ENCODE measurements at places on chromosomes 5 and 9.

DNA sequence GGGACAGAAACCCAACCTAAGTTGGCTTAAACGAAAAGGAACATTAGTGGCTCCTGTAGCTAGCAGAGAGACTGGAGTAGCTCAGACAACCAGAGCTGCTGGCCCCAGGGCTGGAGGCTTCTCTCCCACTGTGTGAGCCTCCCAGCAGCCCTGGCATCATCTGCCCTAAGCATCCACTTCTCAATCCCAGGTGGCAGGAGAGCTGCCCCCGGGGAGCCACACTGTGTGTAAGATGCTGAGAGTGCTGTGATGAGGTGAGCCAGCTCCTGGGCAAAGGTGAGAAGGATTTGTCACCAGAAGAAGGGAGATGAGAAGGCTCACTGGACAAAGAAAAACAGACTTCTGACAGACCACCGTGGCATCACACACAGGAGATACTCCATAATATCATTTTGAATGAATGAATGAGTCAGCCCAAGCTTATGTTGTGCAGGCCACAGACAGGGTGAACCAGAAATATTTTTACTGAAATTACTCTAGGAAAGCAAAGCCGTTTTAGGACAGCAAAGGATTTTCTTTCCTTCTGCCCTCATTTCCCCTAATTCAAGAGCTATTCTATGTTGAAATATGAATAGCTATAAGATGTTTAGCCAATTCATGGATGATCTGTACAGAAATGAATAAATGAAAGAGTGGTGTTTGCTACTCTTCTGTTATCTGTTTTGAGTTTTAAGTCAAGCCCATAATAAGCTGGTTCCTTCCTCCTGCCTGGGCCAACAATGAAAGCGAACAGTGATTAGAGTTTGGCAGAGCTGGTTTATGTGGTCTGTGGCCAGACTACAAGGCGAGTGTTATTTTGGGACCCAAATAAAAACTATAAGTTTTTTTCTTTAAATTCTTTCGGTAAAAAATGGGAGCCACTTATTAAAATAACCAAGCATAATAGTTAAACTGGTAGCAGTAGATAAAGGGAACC is 57.4 kb upstream of the ECM2 start:
- no peak for DNase-seq

DNA sequence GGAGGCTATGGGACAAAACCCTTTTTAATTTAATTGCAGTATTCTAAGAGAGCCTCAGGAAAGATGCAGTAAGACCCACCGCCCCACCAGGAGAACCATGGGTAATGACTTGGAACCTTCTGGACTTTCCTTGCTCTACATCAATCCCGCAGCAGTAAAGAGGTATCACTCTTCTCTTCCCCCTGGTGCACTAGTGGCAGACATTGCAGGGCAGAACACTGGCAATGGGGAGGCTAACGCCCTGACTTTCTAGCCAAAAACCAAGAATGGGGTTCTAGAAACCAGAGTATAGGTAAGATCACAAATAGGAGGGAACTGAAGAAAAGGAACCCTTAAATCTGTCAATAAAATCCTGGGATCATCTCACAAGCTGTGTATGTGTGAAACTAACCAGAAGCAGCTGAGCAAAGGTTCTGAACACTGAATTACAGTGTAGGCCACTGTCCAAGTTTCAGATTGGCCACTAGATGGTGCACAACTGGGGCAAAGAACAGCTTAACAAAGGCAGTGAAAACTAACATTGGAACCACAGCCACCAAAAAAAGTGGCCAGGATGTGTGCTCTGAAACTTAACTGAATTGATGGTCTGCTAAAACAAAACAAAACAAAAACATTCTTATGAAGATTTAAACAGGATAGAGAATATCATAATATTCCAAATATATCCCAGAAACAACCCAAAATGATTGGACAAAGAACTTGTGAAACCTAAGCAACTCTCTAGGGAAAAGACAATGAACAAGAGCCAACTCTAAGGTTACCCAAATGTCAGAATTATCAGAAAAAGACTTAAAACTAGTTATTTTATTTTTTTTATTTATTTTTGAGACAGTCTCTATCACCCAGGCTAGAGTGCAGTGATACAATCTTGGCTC is 6.6 kb upstream of the FAM151B start:
- DNase-seq: no peak

DNA sequence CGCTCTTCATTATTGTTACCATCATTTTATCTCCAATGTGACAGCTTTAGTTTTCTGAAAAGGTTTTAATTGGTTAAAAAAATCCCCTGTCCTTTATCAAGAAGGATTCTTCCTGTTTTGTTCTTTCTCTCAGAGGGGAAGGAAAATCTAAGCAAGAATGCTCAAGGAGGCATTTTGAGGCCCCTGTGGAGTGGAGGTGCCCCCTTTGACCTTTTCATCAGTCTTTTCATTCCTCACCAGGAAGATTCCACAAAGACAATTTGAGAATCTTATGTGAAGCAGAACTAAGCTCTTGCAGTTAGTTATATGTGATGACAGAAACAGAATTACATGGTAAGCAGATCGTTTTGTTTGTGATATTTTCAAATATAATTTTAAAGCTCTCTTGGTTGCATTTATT is 489.6 kb downstream of the MAN2A1 start:
- no peak for DNase-seq

DNA sequence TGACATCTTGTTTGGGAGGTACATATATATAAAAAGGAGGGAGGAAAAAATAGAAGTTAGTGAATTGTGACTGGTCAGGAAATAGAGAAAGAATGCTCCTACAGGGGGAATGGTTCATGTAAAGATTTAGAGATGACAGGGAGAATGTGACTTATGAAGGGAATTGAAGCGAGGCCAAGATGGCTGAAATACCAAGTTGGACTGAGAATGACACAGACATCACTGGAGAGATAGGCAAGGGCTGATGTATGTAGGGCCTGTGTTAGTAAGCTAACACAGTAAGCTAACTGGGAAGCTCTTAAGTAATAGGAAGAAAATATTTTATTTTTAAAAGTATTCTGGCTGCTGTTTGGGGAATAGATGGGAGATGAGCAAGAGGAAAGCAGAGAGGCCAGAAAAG is 286.3 kb downstream of the NNT start:
- no peak for DNase-seq

- no peak for DNase-seq
Measured at GRCh38 chr9:111481885-111482636, 2.1 kb downstream of the ECPAS start.

DNA sequence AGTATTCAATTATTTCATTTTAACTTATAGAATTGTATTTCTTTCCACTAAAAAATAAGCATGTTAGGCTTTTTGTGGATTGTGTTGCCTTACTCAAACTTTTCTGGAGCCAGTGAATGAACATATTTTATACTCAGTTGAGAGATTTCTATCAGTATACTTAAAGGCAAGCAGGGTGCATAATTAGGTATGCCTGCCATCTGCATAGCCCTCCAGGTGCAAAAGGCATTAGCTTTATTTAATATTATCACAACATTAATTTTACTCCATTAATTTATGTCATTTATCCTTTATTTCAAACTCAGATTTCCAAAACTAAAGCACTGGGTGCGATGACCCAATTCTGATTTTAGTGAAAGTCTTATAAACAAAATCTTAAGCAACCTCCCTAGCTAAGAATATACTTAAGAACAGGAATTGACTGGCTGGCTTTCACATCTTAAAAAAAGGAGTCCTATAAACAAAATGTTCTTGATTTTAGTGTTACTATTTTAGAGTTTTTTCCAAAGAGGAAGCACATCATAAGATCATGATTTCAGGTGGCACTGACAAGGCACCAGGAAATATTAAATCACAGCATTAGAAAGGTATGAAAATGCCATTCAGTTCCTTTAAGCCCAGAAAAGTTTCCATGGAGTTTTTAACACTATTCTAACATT is 178.4 kb downstream of the MPDZ start:
- DNase-seq: no peak

GRCh38 chr5:181170996-181171395 is 23.6 kb downstream of the OR2V2 start:
- no peak for DNase-seq

DNA sequence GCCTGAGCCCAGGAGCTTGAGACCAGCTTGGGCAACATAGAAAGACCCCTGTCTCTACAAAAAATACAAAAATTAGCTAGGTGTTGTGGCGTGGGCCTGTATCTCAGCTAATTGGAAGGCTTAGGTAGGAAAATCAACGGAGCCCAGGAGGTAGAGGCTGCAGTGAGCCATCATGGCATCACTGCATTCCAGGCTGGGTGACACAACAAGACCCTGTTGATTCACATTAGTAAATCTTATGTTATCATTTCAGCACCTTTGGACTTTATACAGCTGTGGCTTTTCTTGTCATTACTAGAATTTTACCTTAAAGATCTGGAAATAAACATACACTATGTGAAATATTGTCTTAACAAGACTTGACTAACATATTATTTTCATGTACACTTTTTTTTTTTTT is 185.0 kb downstream of the ZNF608 start:
- no peak for DNase-seq

GRCh38 chr5:107154593-107154992 is 516.1 kb downstream of the EFNA5 start:
- DNase-seq: no peak

DNA sequence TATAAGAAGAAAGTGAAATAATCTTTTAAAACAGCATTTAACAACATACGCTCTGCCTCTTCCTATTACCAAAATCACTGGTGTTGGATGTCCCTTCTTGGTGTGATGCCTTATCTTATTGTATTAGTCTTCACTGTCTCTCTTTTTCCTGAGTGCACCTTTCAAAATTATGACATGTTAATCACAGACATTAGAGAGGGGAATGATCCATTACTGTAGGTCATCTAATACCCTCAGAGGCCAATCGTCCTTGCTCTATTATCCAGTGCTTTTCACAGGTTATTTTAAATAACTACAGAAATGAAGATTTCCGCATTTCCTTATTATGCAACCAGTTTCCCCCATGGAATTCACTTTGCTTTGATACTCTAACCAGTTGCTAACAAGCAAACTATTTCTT is 1292.7 kb downstream of the MAT2B start:
- DNase-seq: no peak

GRCh38 chr5:34550964-34551363 is 105.2 kb upstream of the RAI14 start:
- no peak for DNase-seq

- no peak for DNase-seq
Measured at GRCh38 chr5:61414806-61415205, 82.7 kb downstream of the ZSWIM6 start.

- no peak for DNase-seq
Measured at GRCh38 chr9:1007312-1007711, 30.9 kb downstream of the DMRT3 start.

DNA sequence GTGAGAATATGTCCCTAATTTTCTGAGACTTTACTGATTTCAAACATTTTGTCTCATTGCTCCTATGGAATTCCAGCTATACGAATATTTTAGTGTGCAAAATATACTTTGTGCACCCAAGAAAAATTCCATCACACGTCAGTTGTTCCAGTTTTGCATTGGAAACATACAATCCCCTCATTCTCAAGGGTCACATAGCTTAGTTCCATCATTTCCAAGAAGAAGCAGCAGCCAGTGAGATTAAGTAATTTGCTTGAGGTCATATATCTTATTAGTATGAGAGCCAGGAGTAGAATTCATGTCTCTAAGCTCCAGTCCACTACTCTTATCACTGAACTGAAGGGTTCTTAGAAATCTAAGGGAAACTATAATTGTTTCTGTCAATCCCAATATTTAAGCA is 746.7 kb upstream of the C9orf72 start:
- DNase-seq: no peak

DNA sequence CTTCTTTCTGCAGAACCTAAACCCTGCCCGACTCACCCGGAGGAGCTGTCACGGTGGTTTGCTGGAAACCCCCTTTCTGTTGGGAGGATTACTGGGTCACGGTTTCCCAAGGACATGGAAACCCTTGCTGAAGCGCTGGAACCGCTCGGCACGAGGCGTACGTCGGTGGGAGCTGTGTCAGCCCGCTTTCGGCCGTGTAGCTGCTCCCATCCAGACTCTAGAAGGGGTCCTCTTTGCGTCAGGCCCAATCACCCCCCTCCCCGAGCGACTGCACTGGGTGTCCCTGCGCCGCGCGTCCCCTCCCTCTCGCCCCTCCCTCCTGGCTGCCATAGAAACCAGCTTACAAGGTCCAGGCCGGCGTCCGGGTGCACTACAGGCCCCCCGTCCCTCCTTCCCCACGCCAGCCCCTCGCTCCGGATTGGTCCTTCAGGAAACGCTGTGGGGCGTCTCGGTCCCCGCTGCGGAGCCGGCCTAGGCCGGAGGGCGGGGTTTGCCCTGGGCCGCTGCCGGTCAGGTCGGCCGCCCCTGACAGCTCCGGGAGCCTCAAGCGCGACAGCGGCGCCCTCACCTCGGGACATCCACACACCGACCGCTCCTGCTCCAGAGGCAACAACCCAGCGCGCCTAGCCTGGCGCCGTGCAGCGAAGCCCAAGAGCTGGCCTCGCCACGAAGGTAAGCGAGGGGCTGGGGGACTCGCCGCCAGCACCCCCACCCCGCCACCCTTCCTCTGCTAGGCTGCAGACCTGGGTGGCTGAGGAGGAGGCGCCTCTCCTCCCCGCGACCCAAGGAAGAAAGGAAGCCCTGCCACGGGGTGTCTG is at the start of gene NIM1K:
Gene NIM1K, plus strand, starts transcription at position 486 of the 818 bp plus-strand sequence. CDS start 53,551 bp downstream, outside the sequence.
- DNase-seq: no peak

DNA sequence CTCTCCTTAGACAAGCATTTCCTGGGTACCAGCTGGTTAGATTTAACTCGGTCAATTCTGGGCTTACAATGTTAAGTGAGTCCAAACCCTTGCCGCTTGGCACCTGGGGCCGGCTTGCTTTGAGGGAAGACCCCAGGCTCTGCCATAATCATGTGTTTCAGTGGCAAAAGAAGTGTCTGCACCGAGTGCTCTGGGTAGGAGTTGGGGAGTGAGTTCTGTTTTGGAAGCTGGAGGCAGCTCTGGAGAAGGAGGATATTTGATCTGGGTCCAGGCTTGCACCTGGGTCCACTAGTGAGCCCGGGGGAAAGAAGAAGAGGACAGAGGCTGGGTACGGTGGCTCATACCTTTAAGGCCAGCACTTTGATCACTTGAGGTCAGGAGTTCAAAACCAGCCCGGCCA is 8.4 kb upstream of the OLFM1 start:
- DNase-seq: no peak

- no peak for DNase-seq
Measured at GRCh38 chr9:134373269-134373668, 47.0 kb downstream of the RXRA start.

DNA sequence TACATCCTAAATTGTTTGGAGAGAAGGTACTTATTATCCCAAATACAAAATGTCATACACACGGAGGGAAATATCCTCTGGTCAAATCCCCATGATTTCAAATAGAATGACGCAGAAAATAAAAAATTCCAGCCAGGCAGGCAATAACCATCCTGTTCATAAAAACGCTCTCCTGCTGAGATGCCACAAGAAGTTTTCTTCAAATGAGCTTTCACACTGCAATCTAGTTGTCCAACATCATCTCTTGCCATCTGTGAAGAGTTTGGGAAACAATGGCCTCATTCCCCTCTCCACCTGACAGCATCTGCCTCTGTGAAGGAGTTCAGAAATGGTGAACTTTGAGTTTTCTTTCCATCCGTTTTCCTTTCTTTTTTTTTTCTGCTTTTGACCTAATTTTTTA is 83.3 kb upstream of the SLC30A5 start:
- DNase-seq: no peak

DNA sequence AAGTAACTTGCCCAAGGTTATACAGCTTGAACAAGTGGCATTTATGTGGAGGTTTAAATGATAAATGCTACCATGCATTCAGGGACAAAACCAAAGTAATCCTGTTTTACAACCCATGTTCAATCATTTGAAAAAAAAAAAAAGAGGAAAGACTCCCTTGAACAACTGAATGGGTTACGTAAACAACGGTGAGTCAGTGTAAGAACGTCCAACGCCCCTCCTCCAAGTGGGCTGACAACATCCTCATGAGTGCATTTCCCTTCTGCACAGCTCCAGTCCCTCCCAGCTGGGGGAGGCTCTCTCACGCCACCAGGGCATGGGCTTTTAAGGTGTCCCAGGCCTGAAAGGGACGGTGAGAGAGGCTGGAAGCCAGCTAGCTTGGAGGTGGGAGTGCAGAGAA is 90.0 kb downstream of the PRRT1B start:
- DNase-seq: peak; percentile 46
